ENCODE measurements at places on chromosomes 11 and 22.

DNA sequence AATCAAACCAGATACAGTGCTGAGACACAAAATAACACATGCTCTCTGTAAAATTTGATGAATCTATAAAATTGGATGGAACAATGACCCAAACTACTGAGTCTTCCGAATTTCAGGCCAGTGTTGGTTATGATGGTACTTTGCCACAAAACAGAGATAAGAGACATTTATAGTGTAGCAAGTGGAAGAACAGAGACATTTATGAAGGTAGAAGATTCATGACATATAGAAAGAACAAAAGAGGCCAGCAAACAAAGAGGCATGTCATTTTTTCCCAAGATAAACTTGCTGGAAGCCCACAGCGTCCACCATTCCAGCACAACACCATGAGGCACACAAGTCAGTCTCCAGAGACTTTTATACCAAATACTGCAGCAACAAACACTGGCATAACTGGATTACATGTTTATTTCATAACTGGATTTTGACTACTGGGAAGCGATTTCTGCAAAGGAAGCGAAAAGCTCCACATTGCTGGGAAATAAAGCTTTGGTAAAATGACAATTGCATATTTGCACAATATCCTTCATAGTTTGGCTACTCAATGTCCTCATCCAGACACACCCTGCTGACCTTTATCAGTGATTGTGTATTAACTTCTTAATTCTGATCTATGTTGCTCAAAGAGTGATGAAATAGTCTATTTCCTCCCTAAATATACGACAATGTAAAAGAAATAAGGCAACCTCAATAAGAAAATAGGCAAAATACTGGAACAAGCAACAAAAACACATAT is 17.5 kb downstream of the DDI1 start:
- DNase-seq, result no peak

GRCh38 chr11:1317993-1318392 is 8.6 kb upstream of the TOLLIP start:
- DNase-seq, result no peak

GRCh38 chr11:129320494-129320893 is 55.2 kb upstream of the BARX2 start:
- no peak for DNase-seq

DNA sequence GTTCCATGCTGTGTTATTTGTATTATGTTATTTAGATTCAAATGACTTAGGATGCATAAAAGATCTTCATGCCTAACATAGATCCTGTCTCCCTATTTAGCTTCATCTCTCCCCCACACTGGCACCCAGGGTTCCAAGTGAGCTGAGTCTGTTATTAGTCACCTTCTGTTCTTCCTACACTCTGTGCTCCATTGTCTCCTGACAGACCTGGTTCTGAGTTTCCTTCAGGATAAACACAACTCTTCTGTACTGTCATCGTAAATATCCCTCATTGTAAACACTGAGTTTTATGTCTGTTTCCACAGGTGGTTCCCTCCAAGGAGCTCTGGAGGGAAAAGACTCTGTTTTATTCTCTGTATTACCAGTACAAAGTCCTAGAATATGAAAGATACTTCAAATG is 8.7 kb downstream of the MMP26 start:
- DNase-seq, result no peak
